ENCODE measurements at places on chromosomes 11 and 22.

- DNase-seq, result no peak
These were observed 773.2 kb downstream of the DLG2 start for GRCh38 chr11:84853841-84854497.

- no peak for DNase-seq
These were observed 49.8 kb upstream of the PRDM11 start for GRCh38 chr11:45096636-45097035.

- no peak for DNase-seq
These were observed 863 bp downstream of the SIAE start for GRCh38 chr11:124672536-124673215.

DNA sequence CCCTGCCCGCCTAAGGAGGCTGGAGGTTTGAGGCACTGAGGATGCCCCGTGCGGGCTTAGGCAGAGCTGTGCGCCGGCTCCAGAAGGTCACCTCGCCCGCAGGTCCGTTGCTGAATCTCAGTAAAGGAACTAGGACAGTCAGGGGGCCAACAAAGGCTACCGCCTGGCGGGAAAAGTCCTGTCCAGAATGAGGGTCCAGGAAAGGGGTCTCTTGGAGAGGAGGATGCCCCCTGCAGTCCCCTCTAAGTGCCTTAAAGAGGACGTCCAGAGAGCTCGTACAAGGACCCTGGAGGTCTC, 548 bp downstream of the PVALB start:
- DNase-seq, result no peak

DNA sequence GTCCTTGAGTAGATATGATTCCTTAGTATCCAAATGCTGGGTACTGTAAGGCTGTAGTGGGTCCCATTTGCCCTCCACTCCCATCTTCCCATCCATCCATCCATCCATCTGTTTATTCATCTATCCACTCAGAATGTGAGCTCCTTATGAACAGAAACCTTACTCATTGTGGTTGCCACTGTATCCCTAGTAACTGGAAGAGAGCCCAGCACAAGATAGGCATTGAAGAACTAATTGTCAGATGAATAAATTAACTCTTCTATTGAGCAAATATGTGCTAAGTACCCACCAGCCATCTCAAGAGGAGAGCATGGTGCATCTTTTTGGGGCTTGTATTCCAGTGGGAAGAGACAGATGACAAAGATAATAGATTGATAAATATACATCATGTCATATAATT, 86.4 kb upstream of the SEZ6L start:
- DNase-seq, result no peak

GRCh38 chr22:31125521-31126117, 2.9 kb downstream of the INPP5J start:
- DNase-seq, result no peak

- DNase-seq, result no peak
These were observed 1323.8 kb downstream of the BRD1 start for GRCh38 chr22:48503876-48504275.

DNA sequence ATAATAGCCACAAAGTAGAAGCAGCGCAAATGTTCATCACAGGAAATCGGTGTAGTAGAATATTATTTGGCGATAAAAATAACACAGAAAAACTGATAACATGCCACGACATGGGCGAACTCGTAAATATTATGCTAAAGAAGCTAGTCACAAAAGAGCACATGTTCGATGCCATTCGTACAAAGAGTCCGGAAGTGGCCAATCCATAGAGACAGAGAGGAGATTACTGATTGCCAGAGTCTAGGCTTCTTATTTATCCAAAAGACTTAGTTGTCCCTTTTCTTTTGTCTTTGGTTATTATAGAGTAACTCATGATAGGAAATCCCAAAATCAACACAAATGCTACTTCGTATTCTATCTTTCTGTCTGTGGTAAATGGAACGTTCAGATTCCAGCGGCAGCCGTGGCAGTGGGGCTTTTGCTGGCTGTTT, 56.5 kb downstream of the MED15 start:
- no peak for DNase-seq

DNA sequence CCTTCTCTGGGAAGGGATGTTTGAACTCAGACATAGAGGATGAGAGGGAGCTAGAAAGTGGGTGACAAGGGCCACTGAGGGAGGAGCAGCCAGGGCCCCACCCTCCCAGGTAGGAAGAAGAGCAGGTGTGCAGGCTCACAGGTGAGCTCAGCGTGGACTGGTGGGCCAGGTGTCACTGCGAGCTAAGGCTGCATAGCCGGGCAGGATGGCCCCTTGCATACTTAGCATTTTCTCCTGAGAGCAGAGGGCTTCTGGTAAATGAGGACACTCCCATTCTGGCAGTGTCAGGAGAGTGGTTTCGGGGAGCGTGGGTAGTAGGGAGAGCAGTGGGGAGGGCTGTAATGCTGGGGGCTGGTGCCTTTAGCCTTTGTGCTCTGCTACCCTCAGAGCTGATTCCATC, 843.4 kb downstream of the TBC1D22A start:
- DNase-seq, result no peak

DNA sequence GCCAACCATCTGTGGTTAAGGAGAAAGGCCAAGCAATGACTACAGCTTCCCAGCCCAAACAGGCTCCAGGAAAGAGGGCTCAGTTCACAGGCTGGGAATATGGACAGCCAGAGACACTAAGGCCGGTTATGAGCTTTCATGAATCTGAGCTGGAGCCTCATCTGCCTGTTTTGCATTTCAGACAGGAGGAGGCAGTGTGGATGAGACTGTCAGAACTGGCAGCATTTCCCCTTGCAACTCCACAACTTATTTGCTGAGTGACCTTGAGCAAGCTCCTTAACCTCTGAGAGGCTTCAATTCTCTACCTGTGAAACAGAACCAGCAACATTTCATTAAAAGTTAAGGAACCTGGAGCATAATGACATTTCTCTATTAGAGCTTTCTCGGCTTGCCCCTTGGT, 264.0 kb downstream of the ETS1 start:
- DNase-seq, result no peak

DNA sequence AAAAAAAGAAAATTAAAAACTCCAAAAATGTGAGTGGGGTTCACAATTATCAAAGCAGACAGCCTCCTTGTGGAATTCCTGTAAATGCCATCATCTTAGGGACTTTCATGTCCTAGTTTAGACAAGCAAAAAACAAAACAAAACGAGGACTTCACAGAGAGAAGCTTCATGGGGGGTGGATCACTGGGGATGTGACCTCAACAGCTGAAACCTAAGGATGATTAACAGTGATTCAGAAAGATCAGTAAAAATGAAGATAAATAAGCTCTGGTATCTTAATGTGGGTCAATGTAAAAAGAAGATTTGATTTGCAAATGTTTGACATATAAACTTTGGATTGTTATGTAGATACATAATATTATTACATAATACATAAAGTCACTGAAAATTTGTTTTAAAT, 8.1 kb upstream of the OR10W1 start:
- no peak for DNase-seq

DNA sequence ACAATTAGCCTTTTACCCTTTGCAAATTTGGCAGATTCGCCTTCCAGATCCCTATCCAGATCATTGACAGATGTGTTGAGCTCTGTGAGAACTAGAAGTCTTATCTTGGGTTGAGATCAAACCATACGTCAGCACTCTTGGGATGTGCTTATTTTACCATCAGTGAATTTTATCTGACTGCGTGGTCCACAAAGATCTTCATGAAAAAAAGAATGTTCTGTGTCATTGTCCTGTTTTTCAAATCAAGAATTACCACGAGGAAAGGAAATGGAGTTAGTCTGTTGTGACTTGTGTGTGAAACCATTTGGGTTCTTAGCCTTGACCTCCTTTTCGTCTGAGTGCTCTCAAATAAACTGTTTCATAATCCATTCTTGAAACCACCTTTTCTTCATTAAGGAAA, 86.2 kb upstream of the SORL1-AS1 start:
- no peak for DNase-seq

GRCh38 chr11:22851477-22851876, 8.8 kb downstream of the CCDC179 start:
- DNase-seq, result no peak
